ENCODE measurements at places on chromosomes 2 and 18.

DNA sequence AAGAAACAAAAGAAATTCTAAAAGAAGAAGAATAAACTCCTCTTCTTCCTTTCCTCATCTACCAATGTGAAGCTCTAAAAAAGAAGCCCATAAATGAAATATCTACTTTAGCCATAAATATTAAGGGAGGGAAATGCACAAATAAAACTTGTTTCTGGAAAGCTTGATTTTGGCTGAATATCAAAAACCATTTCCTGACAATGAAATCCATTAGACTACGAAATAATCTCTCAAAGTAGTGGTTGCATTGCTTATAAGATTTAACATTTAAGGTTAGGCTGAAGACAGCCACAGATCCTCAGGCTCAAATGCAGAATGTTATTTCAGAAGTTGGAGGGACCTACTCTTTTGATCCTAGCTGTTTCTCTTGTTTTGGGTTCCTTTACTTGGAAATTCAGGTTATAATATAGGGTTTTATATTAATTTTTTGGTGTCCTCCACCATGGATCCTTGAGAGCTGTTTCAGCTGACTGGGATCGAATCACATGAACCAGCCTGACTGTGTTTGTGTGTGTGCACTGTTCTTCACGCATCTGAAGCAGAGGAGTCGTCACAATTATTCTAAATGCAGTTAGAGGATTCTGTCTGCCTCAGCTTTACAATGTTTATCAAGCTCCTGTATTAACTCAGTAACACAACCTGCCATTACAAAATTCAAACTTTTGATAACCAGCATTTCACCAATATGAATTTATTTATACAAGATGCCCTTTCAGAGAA is 474.8 kb downstream of the ARHGAP15 start:
- no peak for DNase-seq

GRCh38 chr2:37837628-37838328 is 87.3 kb upstream of the RMDN2 start:
- no peak for DNase-seq

DNA sequence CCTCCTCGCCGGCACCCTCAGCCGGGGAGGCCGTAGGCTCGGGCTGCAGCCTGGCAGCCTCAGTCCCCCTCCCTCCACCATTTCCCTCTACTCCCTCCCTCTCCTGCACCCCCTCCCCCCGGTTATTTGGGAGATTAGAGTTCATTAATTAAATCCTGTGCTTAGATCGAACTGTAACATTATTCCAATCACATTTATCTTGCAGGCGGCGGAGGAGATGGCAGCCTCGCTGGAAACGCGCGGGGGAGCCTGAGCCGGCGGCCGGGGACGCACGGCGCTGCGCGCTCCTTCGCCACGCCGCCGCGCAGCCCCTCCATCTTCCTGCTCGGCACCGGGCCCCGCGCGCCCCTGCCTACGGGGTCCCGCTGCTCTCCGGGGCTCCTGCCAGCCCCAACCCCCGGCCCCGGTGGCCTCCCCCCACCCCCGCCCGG is at the start of gene ST8SIA3:
ST8SIA3 (plus strand) TSS at position 287 of the 431 bp plus-strand sequence. CDS start 290 bp downstream, outside the sequence.
- DNase-seq = no peak

GRCh38 chr18:59561612-59562011 is 135.6 kb downstream of the CCBE1 start:
- no peak for DNase-seq

- DNase-seq = no peak
Observed at GRCh38 chr18:23357996-23358594, 95.0 kb upstream of the RIOK3 start.

- DNase-seq = no peak
Observed at GRCh38 chr2:142863485-142863961, 13.9 kb upstream of the KYNU start.

DNA sequence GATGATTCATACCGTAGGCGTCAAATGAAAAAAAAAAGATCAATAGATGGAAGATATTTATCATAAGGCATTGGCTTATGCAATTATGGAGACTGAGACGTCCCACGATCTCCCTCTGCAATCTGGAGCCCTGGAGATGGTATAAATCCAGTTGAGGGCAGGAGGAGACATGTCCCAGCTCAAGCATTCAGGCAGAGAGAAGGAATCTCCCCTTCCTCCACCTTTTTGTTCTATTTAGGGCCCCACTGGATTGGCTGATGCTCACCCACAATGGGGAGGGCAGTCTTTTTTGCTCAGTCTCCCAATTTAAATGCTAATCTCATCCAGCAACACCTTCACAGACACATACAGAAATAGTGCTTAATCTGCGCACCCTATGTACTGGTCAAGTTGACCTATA is 18.0 kb upstream of the OLA1 start:
- DNase-seq = no peak

- DNase-seq = no peak
Observed at GRCh38 chr2:634041-634440, 43.2 kb downstream of the TMEM18 start.

Data from stimulated activated CD4-positive, alpha-beta T cell treated with anti-CD3 and anti-CD28 coated beads, Interleukin-4, amount 100 ng/mL, for 24 hours (primary cell).